ENCODE measurements at places on chromosomes 6 and 20.

DNA sequence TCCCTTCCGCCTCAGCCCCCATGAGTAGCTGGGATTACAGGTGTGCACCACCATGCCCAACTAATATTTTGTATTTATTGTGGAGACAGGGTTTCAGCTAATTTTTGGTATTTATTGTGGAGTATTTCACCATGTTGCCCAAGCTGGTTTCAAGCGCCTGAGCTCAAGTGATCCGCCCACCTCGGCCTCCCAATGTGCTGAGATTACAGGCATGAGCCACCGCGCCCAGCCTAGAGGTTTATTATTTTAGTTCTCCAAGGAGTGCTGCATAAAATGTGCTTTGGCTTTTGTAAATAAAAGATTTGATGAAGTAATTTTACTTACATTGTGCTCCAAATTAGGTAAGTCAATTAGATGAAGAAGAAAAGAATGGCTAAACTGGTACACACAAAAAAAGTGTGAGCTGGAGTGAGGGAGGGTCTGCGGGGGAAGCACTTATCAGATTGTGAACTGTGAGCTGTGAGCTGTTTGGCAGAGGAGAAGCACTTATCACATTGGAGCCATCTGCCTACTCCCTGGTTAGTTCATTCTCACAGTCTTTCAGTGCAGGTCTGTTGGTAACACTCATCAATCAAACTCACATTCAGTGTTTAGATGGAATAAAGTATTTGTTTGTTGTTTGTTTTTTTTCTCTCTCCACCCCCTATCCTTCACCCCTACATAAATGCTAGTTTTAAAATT, 398.0 kb downstream of the EPHA7 start:
- DNase-seq, result no peak

DNA sequence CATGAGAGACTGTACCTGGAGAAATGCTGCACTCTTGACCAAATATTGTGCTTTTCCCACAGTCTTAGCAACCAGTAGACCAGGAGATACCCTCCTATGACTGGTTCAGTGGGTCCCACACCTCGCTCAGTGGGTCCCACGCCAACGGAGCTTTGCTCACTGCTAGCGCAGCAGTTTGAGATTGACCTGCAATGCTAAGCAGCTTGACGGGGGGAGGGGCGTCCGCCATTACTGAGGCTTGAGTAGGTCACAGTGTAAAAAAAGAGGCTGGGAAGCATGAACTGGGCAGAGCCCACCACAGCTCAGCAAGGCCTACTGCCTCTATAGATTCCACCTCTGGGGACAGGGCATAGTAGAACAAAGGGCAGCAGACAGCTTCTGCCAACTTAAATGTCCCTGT, 49.0 kb upstream of the HIVEP2 start:
- no peak for DNase-seq

- DNase-seq, result no peak
Measured at GRCh38 chr6:158409451-158409850, 97.2 kb downstream of the TULP4 start.

DNA sequence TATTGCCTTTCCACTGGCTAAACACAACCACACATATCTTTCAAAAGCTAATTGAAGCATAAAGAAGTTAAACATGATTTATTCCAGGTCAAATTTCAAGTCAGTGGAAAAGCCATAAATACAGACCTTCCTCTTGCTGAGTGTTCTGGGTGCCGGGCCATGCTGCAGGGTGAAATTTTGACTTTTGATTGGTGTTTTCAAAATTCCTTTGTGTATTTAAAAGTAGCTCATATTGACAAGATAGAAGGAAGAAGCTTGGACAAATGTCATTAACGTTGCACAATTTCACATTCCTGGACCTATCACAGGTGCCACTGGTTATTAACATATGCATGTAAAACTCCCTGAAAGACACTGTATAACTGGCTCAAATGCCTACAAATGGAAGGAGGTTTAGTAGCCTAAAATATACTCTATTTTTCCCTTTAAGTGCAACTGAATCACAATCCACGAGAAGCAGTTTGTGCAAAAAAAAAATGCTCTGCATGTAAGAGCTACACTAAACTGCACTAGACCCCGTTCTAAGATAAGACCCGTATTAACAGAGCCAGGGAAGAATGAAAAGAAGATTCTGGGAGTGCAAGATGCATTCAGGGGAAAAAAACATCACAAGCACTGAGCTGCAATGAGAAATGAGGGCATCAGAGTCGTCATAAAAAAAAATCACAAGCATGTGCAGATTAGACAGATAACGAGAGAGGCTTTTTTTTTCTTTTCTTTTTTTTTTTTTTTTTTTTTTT, 30.4 kb downstream of the ATXN1 start:
- DNase-seq, result no peak

DNA sequence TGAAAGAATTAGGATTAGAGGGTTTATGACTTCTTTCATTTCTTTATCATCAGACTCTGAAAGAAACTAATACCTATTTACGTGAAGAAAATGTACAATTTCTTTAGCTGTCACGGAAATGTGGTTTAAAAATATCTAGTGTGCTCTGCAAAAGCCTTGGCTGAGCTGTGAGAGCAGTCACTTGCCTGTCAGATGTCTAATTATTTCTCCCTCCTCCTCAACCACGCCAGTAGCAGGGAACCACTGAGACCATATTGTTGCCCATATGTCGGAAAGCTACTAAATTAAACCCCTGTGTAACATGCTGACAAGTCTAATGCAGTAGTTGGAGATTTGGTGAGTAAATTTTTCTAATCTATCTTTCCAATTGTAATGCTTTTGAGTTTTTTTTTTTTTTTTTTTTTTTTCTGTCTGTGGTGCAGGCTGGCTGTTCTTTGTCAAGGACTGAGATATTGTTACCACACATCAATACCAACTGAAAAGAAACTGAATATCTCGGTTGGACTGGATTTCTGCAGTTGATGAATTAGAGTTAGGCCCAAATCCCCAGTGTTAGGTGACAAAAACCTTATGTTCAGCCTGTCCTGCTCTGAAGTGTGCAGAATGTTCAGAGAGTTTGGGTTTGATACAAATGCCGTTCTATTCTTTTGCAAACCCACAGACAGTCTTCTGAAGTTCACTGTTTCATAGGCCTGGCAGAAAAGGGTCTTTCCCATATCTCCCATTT, 302.9 kb upstream of the SYNCRIP start:
- no peak for DNase-seq

- DNase-seq, result no peak
Measured at GRCh38 chr20:59583428-59584277, 20.7 kb upstream of the PHACTR3 start.

GRCh38 chr6:71579902-71580301, 291.3 kb downstream of the OGFRL1 start:
- DNase-seq, result no peak

DNA sequence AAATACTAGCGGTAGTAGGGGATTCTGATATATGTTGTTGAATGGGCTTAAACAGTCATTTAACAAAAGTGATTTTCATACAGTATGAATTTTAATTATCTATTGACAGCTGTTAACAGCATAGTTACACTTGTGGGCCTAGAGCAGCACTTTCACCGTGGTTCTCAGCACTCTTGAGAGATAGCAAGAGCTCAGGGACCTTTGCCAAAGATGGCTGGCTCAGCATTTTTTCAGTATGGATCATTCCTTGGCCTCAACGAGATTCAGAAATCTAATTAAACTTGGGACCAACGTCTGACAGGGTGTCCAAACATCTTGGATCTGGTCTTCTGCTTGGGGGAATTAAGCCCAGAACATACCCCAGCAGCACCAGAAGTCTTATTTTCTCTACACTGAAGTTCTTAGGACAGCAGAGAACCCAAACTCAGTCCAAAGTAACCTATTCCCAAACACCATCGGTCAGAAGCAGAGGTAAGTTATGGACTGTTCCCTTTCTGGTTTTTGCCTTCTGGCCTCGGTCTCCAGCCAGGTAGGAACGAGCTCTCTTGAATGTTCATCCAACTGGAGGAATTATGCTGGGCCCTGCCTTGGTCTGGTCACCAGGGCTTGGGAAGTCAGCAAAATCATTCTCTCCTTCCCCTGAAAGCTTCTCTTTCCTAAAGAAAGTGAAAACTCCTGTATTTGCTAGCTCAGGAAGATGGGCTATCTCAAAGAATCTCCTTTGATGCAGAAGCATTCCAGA, 25.7 kb downstream of the PRPH2 start:
- DNase-seq, result no peak

DNA sequence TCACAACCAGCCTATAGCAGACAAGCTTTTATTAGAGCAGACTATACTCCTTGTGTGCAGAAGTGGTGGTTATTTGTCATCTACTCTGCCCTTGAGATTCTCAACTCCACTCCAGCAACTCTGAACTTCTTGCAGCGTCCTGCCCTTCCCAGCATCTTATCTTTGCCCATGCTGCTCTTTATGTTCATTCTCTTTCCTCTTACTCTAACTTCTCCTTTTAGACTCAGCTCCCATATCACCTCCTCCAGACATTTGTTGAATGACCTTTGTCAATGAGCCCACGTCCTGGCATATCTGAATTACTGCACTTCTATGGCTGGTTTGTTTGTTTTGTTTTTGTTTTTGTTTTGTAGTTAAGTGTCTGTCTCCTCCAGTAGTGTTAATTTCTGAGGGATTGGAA, 81.2 kb downstream of the KCNQ5 start:
- DNase-seq, result no peak

GRCh38 chr6:156791320-156791850, 14.2 kb downstream of the ARID1B start:
- peak; percentile 68 for DNase-seq

DNA sequence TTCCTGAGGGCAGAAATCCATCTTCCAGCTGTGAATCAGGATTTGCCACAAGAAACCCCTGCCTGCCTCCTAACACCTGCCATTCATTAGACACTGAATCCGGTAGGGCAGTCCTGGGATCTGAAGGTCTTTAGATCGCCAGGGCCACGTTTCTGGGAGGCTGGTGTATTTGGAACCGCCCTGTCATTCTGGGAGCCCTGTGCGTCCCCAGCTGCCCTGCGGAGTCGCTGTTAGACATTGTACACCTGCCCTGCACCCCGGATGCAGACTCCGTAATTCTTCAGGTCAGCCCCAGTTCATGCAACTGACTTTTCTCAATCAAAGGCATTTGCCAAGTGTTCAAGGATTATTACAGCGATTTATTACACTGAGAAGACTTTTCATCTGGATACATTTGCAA, 193.2 kb downstream of the TBC1D7 start:
- DNase-seq, result no peak

- DNase-seq, result no peak
Measured at GRCh38 chr6:154514481-154514880, 4.0 kb upstream of the CNKSR3 start.

DNA sequence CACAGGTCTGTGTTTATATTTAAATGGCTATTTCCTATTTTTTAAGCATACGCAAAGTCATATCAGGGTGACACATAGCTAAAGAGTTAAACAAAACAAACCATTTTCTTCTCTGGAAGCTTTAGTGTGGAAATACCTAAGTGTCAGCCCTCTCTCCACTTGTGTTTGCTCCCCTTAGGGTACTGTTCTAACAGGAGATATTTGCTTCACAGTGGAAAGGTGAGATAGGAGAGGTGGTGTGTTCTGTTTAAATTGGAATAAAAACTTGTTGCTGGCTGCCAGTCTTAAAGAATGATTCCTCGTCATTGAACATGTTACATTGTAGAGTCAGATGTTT, 18.9 kb downstream of the PHACTR2 start:
- no peak for DNase-seq

- DNase-seq, result no peak
Measured at GRCh38 chr6:88761237-88762031, 202.0 kb downstream of the RNGTT start.

- no peak for DNase-seq
Measured at GRCh38 chr6:27154696-27155095, 92.8 kb upstream of the PRSS16 start.

- no peak for DNase-seq
Measured at GRCh38 chr6:140980265-140980887, 1152.3 kb upstream of the GJE1 start.

DNA sequence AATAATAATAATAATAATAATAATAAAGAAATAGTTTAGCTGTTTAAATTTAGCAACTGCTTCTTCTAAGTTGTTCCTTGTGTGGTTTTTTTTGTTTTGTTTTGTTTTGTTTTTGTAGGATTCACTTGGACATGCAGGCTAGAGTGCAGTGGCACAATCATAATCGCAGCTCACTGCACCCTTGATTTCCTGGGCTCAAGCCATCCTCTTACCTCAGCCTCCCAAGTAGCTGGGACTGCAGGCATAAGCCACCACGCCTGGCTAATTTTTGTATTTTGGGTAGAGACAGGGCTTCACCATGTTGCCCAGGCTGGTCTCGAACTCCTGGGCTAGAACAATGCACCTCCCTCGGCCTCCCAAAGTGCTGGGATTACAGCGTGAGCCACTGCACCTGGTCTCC, 15.3 kb upstream of the EYA2 start:
- DNase-seq, result no peak

- DNase-seq, result peak; percentile 87
Measured at GRCh38 chr6:158861686-158862381, 42.7 kb upstream of the EZR start.

DNA sequence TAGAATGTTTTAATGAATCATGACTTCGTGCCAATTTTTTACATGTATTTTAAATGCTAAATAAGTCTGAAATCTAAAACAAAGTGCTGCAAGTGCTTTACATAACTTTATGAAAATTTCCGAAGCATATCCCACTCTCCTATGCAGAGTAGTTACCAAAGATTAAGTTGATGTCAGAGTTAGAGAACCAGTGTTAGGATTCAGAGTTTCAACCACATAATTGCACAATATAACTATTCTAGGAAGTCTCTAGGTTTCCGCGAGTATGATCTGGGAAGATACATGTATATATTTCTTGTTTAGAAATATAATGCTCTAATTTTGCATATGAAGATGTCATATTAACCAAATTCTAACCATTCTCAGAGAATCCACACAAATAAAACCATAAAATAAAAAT, 74.8 kb downstream of the ASCC3 start:
- DNase-seq, result no peak

DNA sequence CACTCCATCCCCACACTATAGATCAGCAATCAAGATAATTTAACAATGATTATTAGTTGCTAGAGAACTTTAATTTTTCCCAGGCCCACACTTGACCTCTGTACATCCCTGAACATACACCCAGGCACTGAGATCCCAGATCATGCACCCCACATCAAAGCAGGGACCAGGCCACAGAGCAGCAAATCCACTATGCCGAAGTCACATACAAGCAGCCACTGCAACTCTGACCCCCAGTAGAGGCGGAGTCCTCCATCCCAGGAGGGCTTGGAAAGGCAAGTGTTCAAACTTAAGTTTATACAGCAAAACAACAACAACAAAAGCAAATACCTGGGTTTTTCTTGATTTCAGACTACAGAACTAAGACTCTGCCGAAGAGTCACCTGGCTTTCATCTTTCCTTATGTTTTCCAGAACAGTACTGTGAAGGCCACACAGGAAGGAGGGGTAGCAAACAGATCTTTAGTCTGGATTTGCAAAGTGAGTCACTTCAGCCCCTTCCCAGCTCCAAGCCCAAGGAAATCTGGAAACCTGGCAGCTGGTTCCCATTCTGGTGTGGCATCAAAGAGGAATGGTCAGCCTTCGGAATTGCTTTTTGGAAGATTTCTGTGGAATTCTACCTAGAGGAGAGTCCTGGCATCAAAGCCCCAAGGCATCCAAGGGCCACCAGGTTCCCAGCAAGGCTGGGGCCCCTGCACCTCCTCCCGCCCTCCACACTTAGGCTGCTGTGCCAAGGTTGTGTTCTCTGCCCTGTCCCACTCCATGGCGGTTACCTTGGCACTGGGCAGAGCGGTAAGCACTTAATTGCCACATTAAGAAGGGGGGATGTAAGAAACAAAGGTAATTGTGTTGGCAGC, 7.3 kb downstream of the JAG1 start:
- DNase-seq, result peak; percentile 84
